ENCODE measurements at places on chromosomes 12 and 14. TPM values are rescaled to one million over a fixed set of nuclear protein-coding genes. Genes with fewer than 3 reads are reported as not detected.

DNA sequence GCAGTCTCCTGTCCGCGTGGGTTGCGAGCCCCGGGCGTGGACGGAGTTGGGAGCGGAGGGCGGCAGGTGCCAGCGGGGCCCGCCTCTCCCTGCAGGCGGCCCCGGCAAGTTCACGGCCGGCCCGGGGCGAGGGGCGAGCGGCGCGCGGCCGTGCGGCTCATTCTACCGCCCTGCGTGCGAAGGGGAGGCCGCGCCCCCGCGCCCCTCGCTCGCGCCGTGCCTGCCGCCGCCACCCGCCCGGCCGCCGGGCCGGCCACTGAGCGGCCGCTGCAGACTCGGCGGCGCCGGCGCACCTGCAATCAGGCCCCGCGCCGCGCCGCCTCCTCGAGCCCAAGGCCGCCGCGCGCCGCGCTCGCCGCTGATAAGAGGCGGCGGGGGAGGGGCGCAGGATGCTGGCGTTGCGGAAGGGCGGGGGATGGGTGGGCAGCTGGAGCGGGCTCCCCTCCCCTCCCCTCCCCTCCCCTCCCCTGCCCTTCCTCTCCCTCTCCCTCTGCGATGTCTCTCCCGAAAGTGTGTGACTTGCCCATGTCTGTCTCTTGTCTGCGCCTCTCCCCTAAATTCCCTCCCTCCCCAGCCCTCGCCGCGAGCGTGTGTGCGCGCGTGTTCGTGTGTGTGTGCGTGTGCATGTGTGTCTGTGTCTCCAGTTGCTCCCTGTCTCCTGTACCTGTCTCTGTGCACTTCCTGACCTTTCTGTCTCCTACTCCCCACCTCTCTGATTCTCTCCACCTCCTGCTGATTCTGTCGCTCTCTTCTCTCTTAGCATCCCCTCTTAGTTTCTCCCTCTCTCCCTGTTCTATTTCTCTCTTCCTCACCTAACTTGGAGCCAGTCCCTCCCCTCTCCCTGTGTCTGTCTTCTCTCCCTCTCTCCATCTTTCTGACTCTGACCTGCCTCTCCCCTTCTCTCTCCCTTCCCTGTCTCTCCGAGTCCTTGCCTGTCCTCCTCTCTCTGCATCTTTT lies 768.1 kb upstream of the TBX3 start:
- no peak for DNase-seq
- H3K36me3 ChIP-seq, result no peaks in the 10 kb centered on the region
- no peaks in the 10 kb centered on the region for H3K27me3 ChIP-seq
- no peaks in the 10 kb centered on the region for H3K4me1 ChIP-seq
- no peak overlapping the region for H3K27ac ChIP-seq

GRCh38 chr14:60686865-60687264 lies 37.3 kb downstream of the SIX4 start:
- no peaks in the 10 kb centered on the region for H3K27me3 ChIP-seq
- no peaks in the 10 kb centered on the region for H3K36me3 ChIP-seq
- no peaks in the 10 kb centered on the region for H3K4me1 ChIP-seq
- DNase-seq, result no peak
- no peak overlapping the region for H3K27ac ChIP-seq
- H3K4me3 ChIP-seq, result no peak overlapping the region

GRCh38 chr14:106508216-106508615 lies 981.8 kb downstream of the TMEM121 start:
- no peaks in the 10 kb centered on the region for H3K36me3 ChIP-seq
- no peak overlapping the region for H3K4me3 ChIP-seq
- H3K27ac ChIP-seq, result no peak overlapping the region
- no peaks in the 10 kb centered on the region for H3K27me3 ChIP-seq
- DNase-seq, result no peak

The BDKRB2 gene
- total RNA-seq, result 7.9 TPM

DNA sequence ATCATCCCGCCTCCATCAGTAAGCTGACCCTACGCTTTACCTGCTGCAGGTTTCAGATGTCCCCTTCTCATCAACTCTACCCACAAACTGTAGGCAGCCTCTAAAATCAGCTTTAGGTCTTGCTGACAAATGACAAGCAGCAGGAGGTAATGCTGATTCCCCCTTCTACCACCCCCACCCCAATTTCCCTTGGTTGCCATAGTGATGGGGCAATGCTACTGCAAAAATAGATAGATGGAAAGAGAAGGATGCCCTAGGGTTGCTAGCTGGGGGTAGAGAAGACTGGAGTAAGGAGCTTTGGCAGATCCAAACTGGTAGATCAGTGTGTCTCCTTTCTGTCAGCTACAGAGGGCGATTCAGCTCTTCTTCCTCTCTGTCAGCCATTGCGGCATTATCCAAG lies 19.8 kb upstream of the PDE1B start:
- no peaks in the 10 kb centered on the region for H3K4me1 ChIP-seq
- no peak overlapping the region for H3K27ac ChIP-seq
- no peaks in the 10 kb centered on the region for H3K36me3 ChIP-seq
- no peak for DNase-seq
- no peak overlapping the region for H3K4me3 ChIP-seq

DNA sequence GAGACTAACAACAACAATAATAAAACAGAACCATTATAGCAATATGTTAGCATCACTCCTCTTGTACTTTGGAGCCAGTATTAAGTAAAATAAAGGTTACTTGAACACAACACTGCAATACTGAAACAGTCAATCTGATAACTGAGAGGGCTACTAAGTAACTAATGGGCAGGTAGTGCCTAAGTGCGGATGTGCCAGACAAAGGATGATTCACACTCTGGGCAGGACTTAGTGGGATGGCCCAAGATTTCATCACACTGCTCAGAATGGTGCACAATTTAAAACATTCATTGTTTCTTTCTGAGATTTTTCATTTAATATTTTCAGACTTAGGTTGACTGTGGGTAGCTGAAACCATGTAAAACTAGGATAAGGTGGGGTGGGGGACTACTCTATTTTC lies 131.9 kb upstream of the CAND1 start:
- no peaks in the 10 kb centered on the region for H3K4me1 ChIP-seq
- H3K27me3 ChIP-seq, result no peaks in the 10 kb centered on the region
- H3K36me3 ChIP-seq, result no peaks in the 10 kb centered on the region
- H3K27ac ChIP-seq, result no peak overlapping the region
- no peak for DNase-seq

DNA sequence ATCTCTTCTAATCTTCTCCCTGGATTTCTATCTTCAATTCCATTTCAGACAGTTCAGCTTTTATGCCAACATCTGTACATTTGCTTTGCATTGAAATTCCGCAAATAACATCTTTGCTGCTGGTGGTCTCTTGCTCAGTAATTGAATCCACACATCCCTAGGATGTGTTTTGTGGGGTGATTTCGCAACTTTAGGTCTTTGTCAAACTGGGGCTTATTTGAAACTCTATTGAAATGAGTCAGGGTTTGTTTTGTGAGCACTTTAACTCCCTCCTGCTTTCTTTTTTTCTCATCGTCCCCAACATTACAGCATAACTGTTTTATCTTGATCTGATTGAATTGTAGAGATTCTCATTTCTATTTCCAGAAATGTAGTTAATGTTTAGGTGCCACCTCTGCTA lies 404.3 kb downstream of the NPAS3 start:
- H3K27ac ChIP-seq, result no peak overlapping the region
- DNase-seq, result no peak
- H3K27me3 ChIP-seq, result no peaks in the 10 kb centered on the region
- H3K36me3 ChIP-seq, result no peaks in the 10 kb centered on the region
- H3K4me3 ChIP-seq, result no peak overlapping the region

The TBC1D30 gene
- 53.0 TPM for total RNA-seq

The KLRG1 gene
- total RNA-seq, result 0.53 TPM

DNA sequence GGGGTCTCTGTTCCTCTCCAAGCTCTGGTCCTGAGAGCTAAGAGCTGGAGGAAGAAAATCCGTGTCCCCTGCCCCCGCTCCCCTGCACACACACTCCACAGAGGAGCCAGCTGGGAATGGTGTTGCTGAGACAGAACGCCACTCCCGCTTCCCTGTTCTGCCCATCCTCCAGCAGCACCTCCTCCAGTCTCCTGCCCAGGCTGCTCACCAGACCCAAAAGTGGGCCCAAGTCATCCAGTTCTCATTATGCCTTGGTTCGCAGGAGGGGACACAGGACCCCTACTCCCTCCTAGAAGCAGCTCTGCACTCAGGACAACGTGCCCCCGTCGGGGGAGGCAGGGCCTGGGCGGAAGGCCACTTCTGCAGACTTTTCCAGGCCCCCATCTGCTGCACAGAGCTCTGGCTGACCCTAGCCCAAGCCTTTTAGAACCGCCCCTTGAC lies 830 bp upstream of the TRMT61A start:
- H3K27ac ChIP-seq, result peak overlapping the region; percentile 84
- peaks cover 19% of the 10 kb centered on the region for H3K4me1 ChIP-seq
- no peaks in the 10 kb centered on the region for H3K36me3 ChIP-seq
- H3K4me3 ChIP-seq, result peak overlapping the region; percentile 76
- H3K27me3 ChIP-seq, result no peaks in the 10 kb centered on the region
- no peak for DNase-seq

GRCh38 chr14:99258876-99259726 lies 12.9 kb downstream of the BCL11B start:
- H3K4me1 ChIP-seq, result no peaks in the 10 kb centered on the region
- no peak overlapping the region for H3K4me3 ChIP-seq
- no peaks in the 10 kb centered on the region for H3K27me3 ChIP-seq
- DNase-seq, result no peak
- H3K36me3 ChIP-seq, result no peaks in the 10 kb centered on the region

- H3K27ac ChIP-seq, result no peak overlapping the region
- H3K4me1 ChIP-seq, result no peaks in the 10 kb centered on the region
- H3K27me3 ChIP-seq, result no peaks in the 10 kb centered on the region
These were observed 44.4 kb downstream of the TMEM63C start for GRCh38 chr14:77225892-77226557.

GRCh38 chr12:27083861-27084394 lies 1.6 kb upstream of the C12orf71 start:
- H3K27ac ChIP-seq, result no peak overlapping the region
- H3K4me3 ChIP-seq, result no peak overlapping the region
- DNase-seq, result no peak

The MYF5 gene
- not detected for total RNA-seq

The GALNT9 gene
- not detected for total RNA-seq

DNA sequence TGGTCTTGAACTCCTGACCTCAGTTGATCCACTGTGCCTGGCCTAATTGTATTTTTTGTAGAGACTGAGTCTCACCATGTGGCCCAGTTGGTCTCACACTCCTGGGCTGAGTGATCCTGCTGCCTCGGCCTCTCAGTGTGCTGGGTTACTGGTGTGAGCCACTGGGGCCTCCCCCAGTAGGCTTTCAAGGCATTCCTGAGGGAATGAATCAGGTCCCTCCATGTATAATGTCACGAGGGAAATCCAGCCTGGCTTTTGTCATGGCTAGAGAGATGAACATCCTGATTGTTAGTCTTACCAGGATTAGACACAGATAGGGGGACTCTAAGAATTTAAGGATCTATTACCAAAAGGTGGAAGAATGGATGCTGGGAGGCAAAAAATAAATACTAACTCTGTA lies 51.9 kb downstream of the CPSF2 start:
- no peaks in the 10 kb centered on the region for H3K4me1 ChIP-seq
- H3K36me3 ChIP-seq, result no peaks in the 10 kb centered on the region
- no peak overlapping the region for H3K27ac ChIP-seq
- H3K27me3 ChIP-seq, result no peaks in the 10 kb centered on the region
- no peak overlapping the region for H3K4me3 ChIP-seq

DNA sequence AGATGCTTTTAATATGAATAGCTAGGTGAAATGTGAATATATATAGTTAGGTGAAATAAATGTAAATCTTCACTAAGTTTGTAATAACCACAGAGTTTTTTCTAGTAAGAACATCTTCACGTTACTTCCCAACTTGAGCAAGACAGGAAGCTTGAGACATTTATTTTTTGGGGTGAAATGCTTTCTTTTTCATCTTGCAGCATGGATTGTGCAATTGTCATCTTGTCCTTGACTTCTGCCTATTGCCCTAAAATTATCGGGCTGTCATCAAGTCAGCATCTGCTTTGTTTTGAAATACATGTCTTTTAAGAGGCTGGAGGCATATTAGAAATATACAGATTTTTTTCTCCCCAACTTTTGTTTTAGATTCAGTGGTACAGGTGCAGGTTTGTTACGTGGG lies 433.9 kb downstream of the PCNX1 start:
- no peak overlapping the region for H3K27ac ChIP-seq
- no peak for DNase-seq
- H3K27me3 ChIP-seq, result no peaks in the 10 kb centered on the region
- no peaks in the 10 kb centered on the region for H3K36me3 ChIP-seq

All from ascending aorta (tissue), 2 donors.